ENCODE measurements at places on chromosomes 5 and 9. TPM values are rescaled to one million over a fixed set of nuclear protein-coding genes. Genes with fewer than 3 reads are reported as not detected.

SAXO1 gene
- under 0.01 TPM for total RNA-seq

MAMDC4 gene
- total RNA-seq = 6.0 TPM

FCHSD1 gene
- total RNA-seq = 4.2 TPM

MSMP gene
- total RNA-seq = not detected

SARDH gene
- 4.2 TPM for total RNA-seq

CCDC192 gene
- not detected for total RNA-seq

TMEM174 gene
- not detected for total RNA-seq

TMEM267 gene
- 9.9 TPM for total RNA-seq

DIRAS2 gene
- 55.5 TPM for total RNA-seq

GMCL2 gene
- total RNA-seq = not detected

OMD gene
- total RNA-seq = 3.4 TPM

PCDHB4 gene
- total RNA-seq = 6.0 TPM

ZBED3 gene
- total RNA-seq = 3.7 TPM

ENTPD2 gene
- total RNA-seq = 0.45 TPM

HRCT1 gene
- total RNA-seq = not detected

FBLL1 gene
- total RNA-seq = 20.9 TPM

SPARC gene
- 148 TPM for total RNA-seq

VCAN gene
- 504 TPM for total RNA-seq

GALNT12 gene
- 10.3 TPM for total RNA-seq

LOX gene
- 3.3 TPM for total RNA-seq

BTF3 gene
- total RNA-seq = 194 TPM

NRG2 gene
- 5.1 TPM for total RNA-seq

PCDHGC4 gene
- total RNA-seq = 63.2 TPM

PCDHGA4 gene
- total RNA-seq = 17.5 TPM

C5orf52 gene
- not detected for total RNA-seq

FBP1 gene
- not detected for total RNA-seq

TBC1D9B gene
- total RNA-seq = 67.0 TPM

Measured in cerebellum (tissue), 4 donors.